ENCODE measurements at places on chromosomes 16 and 17.

GRCh38 chr16:56795011-56795410 lies 65.1 kb downstream of the NUP93 start:
- ATAC-seq, result no peak

DNA sequence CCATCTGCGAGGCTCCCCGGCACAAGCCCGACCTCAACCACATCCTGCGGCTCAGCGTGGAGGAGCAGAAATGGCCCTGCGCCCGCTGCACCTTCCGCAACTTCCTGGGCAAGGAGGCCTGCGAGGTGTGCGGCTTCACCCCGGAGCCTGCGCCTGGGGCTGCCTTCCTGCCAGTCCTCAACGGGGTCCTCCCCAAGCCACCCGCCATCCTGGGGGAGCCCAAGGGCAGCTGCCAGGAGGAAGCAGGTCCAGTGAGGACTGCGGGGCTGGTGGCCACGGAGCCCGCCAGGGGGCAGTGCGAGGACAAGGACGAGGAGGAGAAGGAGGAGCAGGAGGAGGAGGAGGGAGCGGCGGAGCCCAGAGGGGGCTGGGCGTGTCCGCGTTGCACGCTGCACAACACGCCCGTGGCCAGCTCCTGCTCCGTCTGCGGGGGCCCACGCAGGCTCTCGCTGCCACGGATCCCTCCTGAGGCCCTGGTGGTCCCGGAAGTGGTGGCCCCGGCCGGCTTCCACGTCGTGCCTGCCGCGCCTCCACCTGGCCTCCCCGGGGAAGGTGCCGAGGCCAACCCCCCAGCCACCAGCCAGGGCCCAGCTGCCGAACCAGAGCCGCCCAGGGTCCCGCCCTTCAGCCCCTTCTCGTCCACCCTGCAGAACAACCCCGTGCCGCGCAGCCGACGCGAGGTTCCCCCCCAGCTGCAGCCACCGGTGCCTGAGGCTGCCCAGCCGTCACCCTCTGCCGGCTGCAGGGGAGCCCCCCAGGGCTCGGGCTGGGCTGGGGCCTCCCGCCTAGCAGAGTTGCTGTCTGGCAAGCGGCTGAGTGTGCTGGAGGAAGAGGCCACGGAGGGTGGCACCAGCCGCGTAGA lies 13.1 kb upstream of the PRR35 start:
- no peak for ATAC-seq

- ATAC-seq, result peak; percentile 30
Measured at GRCh38 chr17:73210002-73210678, 17.3 kb downstream of the COG1 start.

DNA sequence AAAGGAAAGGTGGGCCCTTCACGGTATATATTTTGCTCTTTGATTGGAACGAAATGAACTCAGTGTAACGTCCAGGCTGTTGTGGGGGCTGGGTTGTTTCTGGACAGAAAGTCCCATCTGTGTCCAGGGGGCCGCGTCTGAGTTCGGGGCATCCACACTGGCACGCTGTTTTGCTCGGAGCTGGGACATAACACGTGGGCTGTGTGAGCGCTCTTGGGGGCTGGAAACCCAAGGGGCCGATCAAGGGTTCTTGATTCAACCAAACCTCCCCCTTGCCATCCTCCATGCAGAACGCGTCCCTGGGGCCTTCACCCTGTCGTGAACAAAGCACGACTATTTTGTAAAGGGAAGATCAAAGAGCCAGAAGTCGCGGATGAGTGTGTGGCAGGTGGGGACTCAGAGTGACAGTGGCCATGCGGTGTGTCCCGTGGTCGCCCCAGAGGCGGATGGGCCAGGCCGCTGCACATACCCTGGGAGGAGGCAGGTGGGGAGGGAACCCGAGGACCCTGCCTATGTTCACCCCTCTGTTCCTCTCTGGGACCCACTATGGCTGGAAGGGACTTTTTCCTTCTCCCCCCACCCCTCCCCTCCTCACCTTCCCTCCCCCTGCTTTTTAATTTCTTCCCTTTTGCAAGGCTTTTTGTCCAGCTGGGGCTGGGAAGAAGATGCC lies 387.2 kb downstream of the SEC14L1 start:
- ATAC-seq, result no peak

DNA sequence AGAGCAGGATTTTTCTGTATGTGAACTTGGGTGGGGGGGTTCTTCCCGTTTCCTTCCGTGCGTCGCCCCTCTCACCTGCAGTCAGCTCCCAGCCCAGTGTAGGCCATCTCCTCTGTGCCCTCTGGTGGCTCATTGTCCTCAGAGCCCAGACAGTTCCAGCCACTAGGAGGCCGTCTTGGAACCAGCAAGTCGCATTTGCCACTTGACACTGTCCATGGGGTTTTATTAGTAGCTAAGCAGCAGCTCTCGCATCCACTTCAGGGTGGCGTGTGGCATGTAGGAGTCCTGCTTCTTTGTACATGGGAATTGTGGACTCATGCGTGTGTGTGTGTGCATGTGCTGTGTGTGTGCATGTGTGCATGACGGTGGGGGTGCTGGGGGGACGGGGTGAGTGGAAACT lies 74.0 kb downstream of the SEC14L1 start:
- ATAC-seq, result peak; percentile 78

GRCh38 chr16:25174285-25174684 lies 42.5 kb upstream of the AQP8 start:
- no peak for ATAC-seq

DNA sequence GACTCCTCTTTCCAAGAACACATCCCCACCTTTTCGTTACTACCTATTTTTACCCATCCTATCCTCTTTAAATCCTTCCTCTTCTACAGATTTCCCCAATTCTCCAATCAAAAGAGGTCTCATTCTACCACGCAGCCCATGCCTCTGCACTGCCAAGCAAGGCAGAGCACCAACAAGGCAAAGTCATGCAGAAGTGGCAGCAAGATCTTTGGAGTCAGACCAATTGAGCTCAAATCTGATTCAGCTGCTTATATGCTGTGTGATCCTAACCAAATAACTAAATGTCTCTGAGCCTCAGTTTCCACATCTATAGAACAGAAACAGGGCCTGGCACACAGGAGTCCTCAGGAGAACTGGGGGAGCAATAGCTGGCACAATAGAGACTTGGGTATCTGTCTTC lies 41.0 kb downstream of the TOM1L2 start:
- no peak for ATAC-seq

DNA sequence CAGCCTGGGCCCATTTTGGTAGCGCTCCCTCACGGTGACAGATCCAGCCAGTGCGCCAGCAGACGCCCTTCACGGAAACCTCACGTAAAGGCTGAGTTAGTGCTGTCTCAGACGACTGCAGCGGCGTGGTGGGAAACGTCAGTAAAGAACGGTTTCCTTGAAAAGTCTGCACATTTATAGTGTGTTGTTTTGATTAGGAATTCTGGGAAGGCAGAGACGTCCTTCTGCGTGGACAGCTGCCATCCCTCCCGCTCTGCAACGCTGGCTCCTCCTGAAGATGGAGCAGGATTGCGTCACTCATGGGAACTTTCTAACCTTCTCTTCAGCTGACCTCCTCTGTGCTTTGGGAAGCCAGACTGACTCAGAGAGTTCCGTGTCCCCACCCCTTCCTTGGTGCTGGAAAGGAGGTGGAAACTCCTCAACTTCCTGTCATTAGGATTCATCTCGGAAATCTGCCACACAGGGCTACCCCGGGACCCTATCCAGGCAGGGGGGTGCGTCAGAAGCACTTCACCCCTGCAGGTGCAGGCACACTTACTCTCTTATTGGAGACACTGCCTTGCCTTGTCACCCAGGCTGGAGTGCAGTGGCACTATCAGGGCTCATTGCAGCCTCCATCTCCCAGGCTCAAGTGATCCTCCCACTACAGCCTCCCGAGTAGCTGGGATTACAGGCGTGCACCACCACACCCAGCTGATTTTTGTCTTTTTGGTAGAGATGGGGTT lies 24.3 kb upstream of the CRISPLD2 start:
- ATAC-seq, result no peak

DNA sequence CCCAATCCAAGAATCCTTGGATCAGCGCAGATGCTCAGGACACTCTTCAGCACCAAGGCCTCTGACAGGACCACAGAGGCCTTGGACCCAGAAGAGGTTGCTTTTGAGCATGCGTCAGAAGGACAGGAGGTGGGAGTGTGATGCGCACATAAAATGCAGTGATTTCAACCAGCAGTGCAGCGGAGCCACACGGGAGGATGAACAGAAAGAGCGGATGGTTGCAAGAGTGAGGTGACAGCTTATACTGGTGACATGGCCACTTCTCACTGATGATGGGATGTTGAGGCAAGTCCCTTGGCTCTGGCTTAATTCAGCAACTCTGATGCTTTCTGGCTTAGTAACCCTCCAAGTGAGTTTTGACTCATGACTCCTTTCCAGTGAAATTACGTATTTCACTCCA lies 25.2 kb upstream of the ERN1 start:
- no peak for ATAC-seq

DNA sequence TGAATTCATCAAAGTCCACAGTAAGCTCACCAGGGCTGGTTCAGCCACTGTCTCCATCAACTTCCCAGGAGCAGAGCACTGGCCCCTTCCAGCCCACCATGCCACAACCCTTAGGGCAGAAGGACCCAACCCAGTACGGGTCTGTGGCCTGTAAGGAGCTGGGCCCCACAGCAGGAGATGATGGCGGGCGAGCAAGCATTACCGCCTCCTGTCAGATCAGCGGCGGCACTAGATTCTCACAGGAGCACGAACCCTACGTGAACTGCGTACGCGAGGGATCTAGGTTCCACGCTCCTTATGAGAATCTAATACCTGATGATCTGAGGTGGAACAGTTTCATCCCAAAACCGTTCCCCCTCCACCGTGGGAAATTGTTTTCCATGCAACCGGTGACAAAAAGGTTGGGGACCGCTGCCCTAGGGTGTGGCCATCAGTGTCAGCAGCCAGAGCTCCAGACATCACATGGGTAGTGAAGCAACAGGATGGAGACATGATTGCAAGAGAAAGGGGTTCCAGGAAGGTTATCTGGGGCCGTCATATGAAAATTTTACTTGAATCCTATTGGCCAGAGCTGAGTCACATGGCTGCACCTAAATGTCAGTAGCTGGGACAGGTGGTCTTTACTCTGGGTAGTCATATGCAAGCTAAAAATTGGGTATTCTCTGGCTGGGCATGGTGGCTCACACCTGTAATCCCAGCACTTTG lies 12.4 kb upstream of the SLC25A19 start:
- ATAC-seq, result no peak

GRCh38 chr16:21150375-21151001 lies at the start of gene DNAH3:
Gene DNAH3 (minus strand): TSS chr16:21150846. CDS start chr16:21150319, 527 bp downstream.
- ATAC-seq, result peak; percentile 74

GRCh38 chr17:41647940-41648410 lies 23.6 kb upstream of the KRT17 start:
- ATAC-seq, result peak; percentile 95

DNA sequence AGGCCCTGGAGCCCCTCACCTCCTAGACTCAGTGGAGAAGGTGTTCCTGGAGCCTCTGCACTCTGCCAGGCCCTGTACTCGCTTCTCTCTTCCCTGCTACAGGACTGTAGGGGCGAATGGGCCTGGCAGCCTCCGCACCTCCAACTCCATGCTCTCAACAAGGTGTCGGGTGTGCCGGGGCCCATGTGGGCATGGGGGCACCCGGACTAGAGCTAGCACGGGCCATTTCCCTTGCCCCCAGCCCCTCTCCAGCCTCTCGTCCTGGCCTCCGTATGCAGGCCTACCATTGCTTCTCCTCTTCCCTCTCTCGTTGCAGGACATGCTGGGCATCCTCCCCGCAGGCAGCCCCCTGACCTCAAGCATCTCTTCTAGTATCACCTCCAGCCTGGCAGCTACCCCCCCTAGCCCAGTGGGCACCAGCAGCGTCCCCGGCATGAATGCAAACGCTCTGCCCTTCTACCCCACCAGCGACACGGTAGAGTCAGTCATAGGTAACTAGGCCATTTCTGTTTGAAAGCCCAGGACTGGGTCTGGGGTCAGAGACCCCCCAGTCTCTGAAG lies 25.8 kb downstream of the UNC13D start:
- no peak for ATAC-seq

DNA sequence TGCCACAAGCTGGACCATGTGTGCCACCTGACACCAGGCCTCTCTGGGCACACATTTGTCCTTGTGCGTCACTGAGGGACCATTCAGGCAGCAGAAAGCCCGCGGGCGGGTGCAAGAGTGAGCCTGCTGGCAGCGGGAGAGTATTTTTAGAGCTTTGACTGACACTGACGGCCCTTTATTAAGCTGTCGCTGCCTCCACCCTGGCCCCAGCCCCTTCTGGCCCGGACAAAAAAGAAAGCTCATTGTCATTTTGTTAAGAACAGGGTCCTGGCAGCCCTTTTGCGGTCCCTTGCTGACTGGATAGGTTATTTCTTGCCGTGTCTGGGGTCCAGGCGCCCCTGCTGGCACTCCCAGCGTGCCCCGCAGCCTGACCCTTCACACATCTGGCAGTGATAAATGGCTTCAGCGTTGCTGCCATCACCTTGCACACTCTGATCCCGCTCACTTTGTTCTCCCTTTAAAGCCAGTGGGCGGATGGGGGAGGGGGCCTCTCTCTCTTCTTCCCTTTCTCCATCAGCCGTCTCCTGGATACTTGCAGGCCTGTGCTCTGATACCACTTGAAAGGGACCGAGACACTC lies 78.4 kb upstream of the NKD1 start:
- ATAC-seq, result no peak

GRCh38 chr17:83106913-83107655 lies 27.7 kb downstream of the METRNL start:
- ATAC-seq, result no peak

- ATAC-seq, result peak; percentile 6
Measured at GRCh38 chr17:8365143-8365542, 11.4 kb downstream of the KRABD2 start.

DNA sequence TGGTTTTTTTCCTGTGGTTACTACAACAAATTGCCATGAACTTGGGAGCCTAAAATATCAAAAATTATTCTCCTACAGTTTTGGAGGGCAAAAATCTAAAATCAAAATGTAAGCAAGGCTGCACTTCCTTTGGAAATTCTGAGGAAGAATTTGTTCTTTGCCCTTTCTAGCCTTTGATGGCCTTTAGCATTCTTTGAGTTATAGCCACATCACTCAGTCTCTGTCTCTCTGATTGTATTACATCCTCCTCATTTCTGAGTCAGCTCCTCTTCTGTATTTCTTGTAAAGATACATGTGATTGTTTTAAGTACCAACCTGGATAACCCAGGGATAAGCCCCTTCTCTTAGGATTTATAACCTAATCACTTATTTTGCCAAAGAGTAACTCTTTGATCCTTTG lies 282.0 kb downstream of the BCAS3 start:
- ATAC-seq, result no peak

GRCh38 chr16:86374603-86375130 lies 135.7 kb upstream of the FOXF1 start:
- no peak for ATAC-seq

GRCh38 chr17:4249452-4250029 lies 14.2 kb downstream of the ANKFY1 start:
- peak; percentile 79 for ATAC-seq

- ATAC-seq, result no peak
Measured at GRCh38 chr16:88844419-88845036, 12.2 kb downstream of the GALNS start.

DNA sequence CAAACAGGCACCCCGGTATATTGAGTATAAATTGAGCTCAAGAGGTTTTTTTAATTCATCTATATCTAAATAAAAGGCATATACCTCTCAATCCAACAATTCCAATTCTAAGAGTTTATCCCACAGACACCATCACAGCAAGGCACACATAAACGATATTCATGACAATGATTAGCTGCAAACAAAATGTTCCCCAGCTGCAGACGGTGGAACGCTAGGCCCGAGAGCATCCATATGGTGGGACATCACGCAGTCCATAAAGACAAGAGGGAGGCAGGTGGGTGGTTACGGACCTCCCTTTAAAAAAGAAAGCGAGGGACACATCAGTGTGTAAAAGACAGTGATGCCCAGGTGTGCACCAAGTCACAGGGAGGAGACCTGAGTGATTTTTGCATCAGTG lies 28.1 kb downstream of the MEAK7 start:
- ATAC-seq, result no peak

GRCh38 chr17:28957992-28958355 lies 6.7 kb upstream of the PHF12 start:
- ATAC-seq, result no peak

Data from SK-N-SH treated with all-trans-retinoic acid at 6 μM for 48 hours (cell line).